ENCODE measurements at places on chromosomes 11 and 22.

DNA sequence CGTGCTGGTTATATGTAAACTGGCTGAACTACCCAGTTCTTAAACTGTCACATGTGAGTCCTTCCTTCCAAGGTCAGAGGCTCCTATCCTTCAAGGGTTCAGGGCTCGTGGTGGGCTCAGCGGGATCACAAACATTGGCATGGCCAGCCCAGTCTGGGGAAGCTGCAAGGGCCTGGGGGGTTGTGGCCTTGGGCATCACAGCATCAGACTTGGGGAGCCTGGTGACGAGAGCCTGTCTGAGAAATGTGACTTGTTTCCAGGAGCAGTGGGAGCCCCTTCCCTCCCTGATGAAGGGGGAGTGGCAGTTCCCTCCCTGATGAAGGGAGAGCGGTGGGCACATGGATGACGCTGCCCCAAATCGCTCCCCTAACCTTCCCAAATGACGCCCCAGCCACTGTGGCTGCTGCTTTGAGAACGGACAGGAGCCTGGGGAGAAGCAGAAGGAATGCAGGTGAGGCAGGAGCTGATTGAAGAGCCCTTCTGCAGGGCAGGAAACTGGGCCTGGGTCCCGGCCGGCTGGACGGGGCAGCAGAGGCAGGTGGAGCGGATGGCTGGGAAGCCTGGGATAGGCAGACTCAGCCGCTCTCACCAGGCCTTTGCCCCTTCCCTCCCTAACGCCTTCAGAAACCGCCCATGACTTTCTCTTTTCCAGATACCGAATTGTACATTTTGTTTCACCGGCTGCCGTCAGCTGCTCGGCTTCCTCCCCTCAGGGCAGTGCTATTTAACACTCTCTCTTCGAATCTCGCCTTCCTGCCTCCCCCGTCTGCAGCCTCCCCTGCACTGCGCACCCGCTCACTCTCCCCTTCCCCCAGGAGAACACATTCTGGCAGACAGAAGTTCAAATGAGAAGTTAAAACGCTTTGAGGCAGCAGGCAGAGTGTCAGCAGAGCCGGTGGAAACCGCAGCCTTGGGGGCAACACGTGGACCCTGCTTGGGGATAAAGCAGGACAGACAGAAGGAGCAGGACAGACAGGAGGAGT is 1486.7 kb downstream of the BRD1 start:
- peak; percentile 60 for DNase-seq

GRCh38 chr11:6473451-6474412 is at the start of gene TRIM3:
TRIM3 (minus strand) TSS chr11:6473941; CDS start chr11:6465695, 8,246 bp downstream.
- peak; percentile 93 for DNase-seq

DNA sequence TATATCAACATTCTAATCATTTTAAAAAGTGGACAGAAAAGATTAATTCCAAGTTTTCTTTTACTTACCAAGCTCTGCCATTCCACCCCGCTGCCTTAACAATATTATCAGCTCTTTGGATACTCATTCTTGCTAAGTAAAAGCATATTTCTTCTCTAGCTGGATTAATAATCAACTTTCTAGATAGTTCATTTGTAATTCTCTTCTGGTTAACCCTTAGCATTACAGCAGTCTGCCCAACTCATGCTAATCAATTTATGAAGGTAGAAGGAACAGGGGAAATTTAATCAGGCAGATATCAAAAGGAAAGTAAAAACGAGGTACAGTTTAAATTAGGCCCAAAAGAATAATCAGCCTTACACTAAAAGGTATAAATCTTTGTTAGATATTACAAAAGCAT is 41.0 kb upstream of the SOX6 start:
- no peak for DNase-seq

GRCh38 chr11:66542362-66542761 is 3.5 kb downstream of the ZDHHC24 start:
- no peak for DNase-seq

GRCh38 chr11:33772300-33772699 is 2.0 kb downstream of the FBXO3 start:
- no peak for DNase-seq

DNA sequence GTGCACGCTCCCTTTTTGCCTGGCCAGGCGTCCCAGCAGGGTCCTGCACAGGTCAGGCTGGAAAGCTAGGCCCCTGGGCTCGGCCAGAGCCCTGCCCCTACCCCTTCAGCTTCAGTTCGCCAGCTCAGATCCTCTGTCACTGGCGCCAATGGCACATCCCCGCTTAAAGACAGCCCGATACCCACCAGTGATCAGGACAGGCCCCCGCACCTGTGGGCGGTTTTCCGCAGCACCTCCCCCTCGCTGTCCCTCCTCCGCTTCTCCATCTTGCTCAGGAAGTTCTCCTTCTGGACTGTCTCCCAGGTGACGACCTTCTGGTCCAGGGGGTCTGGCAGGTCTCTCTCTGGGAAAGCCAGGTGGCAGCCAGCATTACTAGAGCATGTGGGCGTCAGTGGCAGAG is 5.9 kb downstream of the TSSC4 start:
- no peak for DNase-seq

DNA sequence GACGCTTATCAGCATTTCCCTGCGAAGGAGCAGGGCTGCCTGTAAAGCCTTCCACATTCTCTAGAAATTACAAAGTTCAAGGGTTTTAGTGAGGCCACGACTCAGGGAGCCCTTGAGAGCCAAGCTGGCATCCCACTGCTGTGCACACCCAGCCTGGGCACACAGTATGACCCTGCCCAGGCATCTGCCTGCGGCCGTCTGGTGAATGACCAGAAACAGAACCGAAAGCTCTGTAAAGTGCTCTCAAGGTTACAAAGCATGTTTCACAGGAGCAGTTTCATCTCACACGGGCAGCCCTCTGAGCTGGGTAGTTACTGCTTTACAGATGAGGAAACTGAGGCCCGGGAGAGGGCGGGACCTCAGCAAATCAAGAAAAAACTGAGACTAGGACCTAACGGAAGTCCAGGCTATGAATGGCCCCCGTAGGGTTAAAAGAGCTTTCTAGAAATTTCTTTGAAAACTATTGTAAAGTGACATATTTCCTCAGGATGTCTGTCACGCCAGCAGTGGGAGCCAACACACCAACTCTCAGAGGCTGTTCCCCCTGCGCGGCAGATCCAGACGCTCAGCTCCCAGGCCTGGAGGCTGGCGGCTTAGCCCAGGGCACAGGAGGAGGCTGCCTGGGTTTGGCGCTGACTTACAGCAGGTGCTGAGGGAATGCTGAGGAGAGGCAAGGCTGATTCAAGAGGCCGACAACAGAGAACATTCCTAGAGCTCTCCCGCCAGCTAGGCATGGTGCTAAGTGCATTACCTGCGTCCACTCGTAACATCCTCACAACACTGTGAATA is 7.7 kb upstream of the TCF20 start:
- peak; percentile 55 for DNase-seq

DNA sequence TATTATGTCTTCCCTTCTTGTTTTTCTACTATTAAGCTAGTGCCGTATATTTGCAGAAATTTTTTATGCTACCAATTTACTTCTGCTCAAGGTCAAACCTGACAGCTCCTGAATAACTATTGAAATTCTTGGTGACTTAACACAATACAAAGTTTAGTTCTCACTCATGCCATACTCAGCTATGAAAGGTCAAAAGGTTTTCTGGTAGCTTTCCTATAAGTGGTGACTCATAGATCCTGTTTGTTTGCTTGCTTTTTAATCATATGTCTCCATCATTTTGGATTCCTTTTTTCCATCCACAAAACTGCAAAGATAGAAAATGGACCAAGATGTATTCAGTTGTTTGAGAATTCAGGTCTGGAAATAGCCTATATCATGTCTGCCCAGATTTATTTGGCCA is 855.8 kb upstream of the LRRC4C start:
- DNase-seq: no peak

GRCh38 chr11:37451903-37452302 is 853.9 kb upstream of the RAG2 start:
- DNase-seq: no peak

- DNase-seq: no peak
Measured at GRCh38 chr11:29389793-29390192, 627.0 kb downstream of the KCNA4 start.

GRCh38 chr11:97948793-97949192 is 1072.0 kb upstream of the CNTN5 start:
- no peak for DNase-seq

GRCh38 chr22:30637701-30638114 is 2.1 kb downstream of the SLC35E4 start:
- DNase-seq: no peak

- DNase-seq: no peak
Measured at GRCh38 chr11:106228996-106229395, 151.5 kb downstream of the AASDHPPT start.

DNA sequence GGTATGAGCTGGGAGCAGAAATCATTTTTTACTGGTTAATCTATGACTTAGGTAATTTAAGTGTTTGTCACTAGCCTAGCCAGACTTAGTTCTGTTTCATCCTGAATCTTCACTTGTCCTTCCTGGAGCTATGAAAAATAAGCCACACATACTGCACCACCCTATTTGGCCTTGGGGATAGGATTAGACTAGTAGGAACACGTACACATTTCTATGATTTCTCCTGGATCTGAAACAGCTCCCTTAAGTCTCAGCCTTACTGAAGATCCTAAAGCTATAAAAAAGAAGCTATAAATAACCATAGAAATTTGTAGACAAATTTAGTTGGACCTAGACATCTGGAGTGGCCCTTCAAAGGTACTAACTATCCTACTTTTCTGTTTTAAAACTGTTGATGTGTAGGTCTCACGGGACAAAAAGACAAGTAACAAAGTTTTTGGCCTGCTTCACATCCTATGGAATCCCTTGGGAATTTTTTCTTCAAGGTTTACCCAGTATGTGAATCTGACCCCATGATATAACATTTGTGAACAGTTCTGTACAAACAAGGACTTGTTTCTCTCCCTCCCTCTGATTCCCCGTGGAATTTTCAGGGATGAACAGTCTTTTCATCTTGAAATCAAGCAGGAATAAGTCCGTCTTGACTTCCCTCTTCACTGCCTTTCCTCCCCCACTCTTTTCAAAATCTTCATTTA is 275.0 kb downstream of the FAM76B start:
- no peak for DNase-seq

- no peak for DNase-seq
Measured at GRCh38 chr11:34793666-34794065, 122.5 kb downstream of the APIP start.

- DNase-seq: no peak
Measured at GRCh38 chr22:19646383-19646782, 67.9 kb upstream of the SEPTIN5 start.

DNA sequence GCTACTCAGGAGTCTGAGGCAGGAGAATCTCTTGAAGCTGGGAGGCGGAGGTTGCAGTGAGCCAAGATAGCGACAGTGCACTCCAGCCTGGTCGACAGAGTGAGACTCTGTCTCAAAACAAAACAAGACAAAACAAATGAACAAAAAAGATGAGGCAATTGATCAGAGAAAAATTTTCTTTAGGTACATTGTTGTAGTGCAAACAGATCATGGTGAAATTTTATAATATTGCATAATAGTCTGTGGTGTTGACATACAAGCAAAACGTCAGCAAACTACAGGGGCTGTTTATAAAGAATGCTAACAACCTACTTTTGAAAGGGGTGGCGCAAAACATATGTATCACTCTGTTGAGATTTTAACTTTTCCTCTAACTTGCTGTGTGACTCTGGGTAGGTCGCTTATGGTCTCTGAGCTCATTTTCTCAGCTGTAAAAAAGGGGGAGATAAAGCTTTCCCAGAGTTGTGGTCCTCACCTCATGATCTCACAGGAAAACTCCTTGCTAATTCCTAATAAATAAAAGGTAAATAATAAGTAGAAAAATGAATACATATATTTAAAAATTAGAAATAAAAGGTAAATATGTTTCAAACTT is 64.8 kb upstream of the NUP160 start:
- no peak for DNase-seq

GRCh38 chr11:73249304-73249703 is 22.8 kb upstream of the P2RY6 start:
- DNase-seq: no peak

DNA sequence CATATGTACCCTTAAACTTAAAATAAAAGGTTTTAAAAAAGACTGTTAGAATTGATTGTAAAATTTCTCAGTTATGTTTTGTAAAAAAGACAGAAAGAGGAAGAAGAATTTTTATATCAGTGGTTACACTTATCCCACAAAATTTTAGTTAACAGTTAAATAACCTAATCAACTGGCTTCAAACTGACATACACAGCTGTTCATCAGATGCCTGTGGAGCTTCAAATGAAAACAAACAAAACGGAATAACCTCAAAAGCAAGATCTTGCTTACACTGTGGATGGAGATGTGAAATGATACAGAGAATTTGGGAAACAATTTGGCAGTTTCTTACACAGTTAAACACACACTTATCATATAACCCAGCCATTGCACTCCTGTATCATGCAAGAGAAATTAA is 521.0 kb downstream of the ETS1 start:
- DNase-seq: no peak

GRCh38 chr22:42388130-42388797 is 43.9 kb downstream of the NFAM1 start:
- peak; percentile 87 for DNase-seq

DNA sequence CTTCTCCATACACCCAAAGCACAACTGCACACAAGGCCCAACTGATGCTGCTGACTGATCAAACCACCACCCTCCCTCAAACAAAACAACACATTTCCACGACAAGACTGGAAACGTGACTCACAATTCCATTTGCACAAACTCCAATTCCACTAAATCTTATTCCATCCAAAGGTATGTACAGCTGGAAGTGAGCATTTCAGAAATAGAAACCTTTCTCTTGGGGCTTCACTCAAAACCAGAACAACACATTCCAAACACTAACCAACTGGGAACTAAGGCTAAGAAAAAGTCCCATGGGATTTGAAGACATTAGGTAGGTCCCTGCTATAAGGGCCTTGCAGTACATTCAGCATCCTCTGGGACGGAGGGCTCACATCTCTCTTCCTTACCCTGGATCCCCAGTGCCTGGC is 19.6 kb downstream of the MORC2 start:
- DNase-seq: no peak

DNA sequence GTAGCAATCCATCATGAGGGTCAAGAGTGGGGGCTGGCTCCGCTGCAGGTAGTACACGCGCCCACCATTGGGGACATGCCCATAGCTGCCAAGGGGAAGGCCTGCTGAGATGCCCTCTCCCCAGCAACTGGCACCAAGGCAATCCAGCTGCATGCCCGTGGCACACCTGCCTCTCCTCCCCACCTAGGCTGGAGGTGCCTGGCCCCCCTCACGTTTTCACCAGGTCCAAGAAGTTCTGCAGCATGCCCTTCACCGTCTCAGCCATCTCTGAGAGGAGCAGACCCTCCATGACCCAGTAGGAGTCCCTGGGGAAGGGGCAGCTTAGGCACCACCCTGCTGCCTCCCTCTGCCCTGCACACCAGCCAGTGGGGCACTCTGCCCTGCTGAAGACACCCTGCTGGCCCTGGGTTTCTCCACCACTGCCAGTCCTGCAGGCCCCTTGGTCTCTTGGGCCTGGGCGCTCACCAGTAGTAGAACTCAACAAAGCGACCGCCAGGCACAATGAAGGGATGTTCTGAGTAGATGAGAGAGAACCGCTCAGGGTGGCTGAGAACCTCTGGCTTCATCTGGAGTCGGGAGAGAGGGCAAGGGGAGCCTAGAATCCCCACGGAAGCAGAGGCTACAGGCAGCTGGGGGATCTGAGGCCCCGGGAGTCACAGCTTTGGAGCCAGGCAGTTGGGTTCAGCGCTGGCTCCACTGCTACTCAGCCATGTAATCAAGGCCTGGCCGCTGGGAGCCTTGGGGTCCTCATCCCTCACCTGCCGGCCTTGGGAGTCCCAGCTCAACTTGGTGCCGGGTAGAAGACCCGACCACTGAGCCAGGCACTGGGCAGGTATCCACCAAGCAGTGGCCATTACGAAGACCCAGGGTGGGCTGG is 17.8 kb downstream of the TREH start:
- DNase-seq: no peak

- no peak for DNase-seq
Measured at GRCh38 chr22:29979777-29980321, 96.9 kb downstream of the MTMR3 start.
